ENCODE measurements at places on chromosomes 3 and 15.

GRCh38 chr15:101118615-101119014 lies 133.2 kb downstream of the CHSY1 start:
- no peak for DNase-seq

DNA sequence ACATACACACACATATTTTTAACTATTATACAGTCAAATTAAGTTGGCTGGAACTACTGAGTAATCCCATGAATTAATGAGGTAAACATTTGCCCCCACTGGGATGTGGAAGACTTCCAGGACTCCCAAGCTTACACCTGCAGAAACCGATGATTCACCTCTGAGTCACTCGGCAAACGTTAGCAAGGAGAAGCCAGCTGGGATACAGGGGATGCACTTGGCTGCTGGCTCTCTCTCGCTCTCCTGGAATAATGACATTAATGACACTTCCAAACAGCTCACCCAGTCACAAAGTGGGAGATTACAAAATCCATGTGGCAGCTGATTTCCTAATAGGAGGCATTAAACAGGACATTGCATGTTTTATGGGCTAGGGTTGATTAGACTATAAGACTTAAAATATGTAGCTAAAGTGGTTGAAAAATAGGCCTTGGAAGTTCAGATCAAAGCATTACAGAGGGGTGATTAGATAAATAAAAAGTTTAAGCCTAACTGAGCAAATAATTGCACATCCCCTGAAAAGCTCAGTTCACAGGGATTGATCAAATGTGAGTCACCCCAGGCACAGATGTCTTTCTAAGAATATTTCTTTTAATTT lies 500.9 kb downstream of the SOX2 start:
- DNase-seq, result no peak

- no peak for DNase-seq
Measured at GRCh38 chr15:89112341-89112971, 24.2 kb downstream of the ABHD2 start.

DNA sequence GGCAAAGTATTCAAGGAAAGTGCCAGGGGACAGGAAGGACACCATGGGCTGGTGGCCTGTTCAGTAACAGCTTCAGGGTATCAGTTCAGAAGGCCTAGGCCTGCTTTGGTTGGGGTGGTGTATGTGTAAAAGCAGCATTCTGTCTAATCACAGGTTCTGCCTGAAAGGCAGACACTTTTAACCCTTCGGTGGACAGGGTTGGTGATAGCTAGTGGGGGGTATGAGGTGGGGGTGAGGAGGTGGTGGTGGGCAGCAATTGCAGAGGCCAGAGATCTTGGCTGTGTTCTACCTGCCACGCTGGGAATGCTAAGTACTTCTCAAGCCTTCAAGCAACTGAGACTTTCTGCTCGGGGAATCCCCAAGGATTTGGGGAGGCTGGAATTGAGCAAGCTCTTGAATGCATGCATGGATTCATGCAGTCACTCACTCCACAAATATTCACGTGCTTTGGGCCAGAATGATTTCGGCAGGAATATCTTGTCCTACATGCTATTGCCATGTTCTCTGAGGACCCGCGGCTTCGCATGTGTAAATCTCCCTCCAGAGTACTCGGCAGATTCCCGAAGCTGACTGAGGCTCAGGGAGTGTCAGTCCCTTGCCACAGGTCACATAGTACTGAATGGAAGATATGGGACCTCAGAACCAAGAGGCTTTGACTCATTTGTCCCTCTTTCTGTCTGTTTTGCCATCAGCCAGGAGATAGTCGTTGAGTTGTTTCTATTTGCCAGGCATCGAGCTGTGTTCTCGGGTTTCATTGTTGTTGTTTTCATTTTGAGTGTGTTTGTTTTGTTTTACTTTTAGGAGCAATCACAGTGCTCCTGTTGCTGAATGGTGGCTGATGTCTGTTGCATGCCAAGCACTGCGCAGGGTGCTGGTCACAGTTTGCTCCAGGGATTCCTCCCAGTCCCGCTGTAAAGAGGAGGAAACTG lies 65.5 kb downstream of the SMAD3 start:
- no peak for DNase-seq

DNA sequence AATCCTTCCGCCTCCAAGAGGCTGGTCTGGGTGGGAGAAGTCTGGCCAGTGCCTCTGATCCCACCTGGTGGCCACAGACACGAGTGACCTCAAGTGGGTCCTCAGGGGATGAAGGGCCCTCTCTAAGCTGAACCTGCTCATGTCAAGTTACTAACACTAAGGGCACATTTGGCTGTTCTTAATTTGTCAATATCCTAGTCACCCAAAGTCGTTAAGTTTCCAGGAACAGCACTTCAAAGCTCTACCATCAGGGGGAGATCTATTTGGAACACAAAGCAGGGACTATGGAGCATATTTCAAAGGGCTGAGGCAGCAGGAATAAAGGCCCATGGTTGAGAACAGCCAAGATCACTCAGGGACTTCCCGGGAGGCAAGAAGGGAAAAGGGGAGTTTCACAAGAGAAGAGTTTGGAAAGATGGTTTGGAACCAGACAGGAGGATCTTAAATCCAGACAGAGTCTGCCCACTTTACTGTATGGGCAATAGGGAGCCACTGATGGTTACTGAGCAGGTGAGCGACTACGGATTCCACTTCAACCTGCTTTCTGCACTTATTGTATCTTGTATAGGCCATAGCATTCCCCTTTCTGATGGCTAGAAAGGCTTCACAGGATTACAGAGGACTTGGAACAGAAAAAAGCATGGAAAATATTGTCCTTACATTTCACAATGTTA lies 13.7 kb downstream of the OXTR start:
- no peak for DNase-seq

DNA sequence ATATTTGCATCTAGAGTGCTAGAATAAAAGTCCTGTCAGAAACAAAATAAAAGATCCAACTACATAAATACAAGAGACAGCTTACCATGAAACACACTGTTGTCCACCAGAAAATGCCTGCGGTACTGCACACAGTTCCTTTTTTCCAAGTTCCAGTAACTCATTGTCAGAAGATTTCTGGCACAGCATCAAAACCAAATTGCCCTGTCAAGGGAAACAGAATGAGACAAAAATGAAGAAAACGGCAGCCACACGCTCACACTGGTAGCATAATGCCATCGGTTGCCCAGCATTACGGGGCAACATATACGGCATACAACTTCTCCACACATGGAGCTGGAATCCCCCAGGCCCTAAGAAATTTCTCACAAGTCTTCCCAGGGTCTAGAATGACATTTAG lies 40.8 kb downstream of the PLCH1 start:
- DNase-seq, result no peak
